ENCODE measurements at places on chromosomes 4 and X. TPM values are rescaled to one million over a fixed set of nuclear protein-coding genes. Genes with fewer than 3 reads are reported as not detected.

The PARM1 gene
- total RNA-seq, result 0.11 TPM

The ASB5 gene
- under 0.01 TPM for total RNA-seq

The TEX13B gene
- total RNA-seq, result not detected

The INTU gene
- total RNA-seq, result 2.8 TPM

The PPM1K gene
- 3.9 TPM for total RNA-seq

Measured in dermis lymphatic vessel endothelial cell (primary cell).